Stimulated activated CD8-positive, alpha-beta memory T cell treated with anti-CD3 and anti-CD28 coated beads, Interleukin-15, amount 100 ng/mL, for 4 hours (primary cell): ENCODE measurements at places on chromosomes 1 and 21.

GRCh38 chr1:31377364-31377863 lies 4.5 kb upstream of the FABP3 start:
- DNase-seq, result no peak

DNA sequence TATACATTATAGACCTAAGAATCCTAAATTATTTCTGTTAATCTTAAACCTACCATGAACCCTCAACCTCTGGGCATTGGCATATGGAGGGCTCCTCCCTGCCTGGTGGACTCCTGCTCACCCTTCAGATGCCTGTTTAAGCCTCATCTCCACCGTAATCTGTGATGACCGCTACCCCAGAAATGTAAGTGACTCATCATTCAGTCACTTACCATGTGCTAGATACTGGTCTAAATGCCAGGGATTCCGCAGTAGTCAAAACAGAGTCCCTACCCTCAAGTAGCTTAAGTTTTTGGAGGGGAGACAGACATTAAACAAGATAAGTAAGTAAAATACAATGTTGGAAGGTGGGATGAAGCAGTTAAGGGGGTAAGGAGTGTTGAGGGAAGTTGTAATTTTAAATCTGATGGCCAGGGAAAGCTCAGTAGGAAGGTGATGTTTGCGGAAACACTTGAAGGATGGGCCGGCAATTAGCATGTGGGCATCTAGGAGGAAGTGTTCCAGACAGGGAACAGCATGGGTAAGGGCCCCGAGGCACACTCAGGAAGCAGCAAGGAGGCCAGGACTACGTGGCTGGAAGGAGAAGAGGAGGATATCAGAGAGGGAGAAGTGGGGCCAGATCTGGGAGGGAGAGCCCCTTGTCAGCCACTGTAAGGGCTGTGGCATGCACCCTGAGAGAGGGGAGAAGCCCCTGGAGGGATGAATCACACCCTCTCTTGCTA lies 141.7 kb upstream of the HOOK1 start:
- DNase-seq, result no peak

DNA sequence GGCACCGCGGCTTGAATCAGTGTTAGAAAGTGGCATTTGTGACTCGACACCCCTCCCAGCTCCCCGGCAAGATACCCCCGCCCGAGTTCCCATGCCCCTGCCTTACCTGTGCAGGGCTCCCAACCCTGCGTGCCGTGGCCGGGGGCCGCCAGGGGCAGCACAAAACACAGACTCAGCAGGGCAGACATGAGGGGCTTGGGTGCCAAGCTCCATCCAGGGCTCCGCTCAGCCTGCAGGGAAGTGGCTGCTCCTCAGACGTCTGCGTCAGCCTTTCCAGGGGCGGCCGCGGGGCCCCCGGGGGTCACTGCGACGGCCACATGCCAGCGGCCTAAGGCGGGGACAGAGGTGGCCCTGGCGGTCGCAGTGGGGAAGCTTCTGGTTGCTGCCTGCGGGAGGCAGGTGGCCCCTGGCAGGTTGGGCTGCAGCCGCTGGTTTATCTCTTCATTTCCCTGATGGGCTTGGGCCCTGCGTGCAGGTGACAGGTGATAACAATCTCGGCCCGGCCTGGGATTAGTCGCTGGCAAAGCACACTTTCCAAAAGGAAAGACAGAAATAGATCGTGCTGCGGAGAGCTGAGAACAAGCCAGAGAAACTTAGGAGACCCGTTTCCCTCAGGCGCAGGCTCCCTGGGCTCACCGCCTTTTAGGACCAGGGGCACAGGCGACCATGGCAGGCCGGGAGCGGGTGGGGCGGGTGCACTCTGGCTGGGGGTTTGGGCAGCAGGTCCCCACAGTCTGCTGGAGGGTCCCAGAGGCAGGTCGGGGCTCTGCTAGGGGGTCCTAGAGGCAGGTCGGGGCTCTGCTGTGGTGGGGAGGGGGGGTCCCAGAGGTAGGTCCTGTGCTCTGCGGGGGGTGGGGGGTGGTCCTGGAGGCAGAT lies at the start of gene TSPEAR:
TSS of gene TSPEAR (minus strand) at position 246 of the 876 bp plus-strand sequence. CDS start at position 188, 58 bp downstream.
- no peak for DNase-seq

GRCh38 chr1:226960944-226961765 lies 21.1 kb downstream of the COQ8A start:
- no peak for DNase-seq

DNA sequence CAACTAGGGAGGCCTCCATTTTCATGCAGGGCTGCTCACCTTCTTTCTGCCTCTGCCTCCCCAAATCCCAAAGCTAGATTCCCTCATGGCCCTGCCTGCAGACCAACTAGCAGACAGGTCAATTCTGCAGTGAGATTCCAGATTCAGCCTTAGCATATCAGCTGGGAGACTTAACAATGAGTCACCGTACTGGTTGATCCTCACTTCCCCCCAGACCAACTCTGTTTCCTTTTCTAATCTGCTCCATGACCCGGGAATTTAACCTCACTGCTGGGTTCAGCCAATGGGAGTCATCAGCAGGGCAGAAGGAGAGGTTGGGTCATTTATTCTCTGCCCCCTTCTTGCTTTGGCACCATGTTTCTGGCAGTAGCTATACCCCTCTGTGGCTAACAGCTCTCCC lies 140.6 kb upstream of the GRIK3 start:
- no peak for DNase-seq

DNA sequence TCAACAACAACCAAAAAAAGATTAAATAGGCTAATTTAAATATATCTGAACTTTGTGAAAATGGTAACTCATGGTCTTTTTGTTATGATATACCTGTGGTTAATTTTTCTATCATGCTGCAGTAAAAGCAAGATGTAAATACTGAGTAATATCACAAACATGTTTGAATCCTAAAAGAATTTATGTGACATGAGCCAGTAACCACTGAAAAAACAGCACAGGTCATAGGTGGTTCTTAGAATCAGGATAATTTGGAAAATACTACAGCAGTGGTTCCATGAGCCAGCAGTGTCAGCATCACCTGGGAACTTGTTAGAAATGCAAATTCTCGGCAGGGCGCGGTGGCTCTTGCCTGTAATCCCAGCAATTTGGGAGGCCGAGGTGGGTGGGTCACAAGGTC lies 4.1 kb downstream of the ATP5IF1 start:
- no peak for DNase-seq

- DNase-seq, result no peak
Measured at GRCh38 chr21:32364387-32364786, 28.4 kb downstream of the URB1 start.

GRCh38 chr1:99650030-99650429 lies 4.1 kb downstream of the PALMD start:
- DNase-seq, result no peak

DNA sequence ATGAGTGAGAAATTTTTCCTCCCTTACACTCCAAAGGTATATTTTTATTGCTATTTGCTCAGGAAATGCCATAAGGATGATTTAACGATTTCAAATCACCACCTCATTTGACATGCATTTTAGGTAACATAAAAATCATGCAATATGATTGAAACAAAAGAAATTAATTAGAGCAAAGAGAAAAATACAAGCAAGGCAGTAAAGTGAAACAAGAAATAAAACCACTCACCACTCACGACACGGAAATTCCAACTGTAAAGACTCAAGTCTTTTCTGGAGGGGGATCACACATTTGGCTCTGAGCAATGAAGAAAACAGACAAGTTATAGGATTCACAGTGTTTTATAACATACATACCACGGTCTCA lies 86.8 kb upstream of the ARHGAP29 start:
- DNase-seq, result no peak

GRCh38 chr1:245434280-245434679 lies 279.5 kb downstream of the KIF26B start:
- DNase-seq, result no peak
